ENCODE measurements at places on chromosomes 2 and 18.

- DNase-seq = no peak
Measured at GRCh38 chr18:56890632-56891031, 239.5 kb downstream of the WDR7 start.

DNA sequence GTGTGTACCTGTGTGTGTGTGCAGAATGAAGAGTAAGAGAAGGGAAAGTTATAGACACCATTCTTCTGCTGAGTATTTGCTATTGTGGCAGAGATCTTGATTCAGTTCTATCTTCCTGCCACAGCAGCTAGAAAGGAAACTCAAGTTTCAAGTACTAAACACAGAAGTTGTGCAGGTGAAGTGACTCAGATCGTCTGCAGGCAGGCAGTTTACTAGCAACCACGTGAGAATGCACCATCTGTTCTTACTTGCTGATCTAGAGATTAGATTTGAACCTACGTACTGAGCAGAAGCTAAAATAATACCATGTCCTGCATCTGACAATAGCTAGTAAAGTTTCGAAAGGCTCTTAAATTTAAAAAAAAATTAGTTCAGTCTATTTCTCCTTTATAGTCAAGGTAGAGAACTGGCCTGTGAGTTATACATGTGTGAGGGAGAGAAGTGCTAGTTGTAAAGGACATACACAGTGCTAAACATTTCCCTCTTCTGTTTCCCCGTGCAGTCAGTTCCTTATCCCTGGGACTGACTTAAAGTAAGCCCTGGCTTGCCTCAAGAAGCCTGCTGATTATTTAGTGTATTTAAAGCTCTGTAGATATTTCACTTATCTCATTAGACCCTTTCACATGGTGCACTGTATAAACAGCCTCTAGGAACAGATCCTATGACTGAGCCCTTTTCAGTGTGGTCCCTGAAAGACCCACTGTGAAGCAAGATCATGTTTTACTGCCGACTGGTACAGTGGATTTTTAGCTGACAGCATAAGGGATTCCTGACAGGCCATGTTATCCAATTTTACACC, 45.0 kb downstream of the SLC38A11 start:
- DNase-seq = no peak

DNA sequence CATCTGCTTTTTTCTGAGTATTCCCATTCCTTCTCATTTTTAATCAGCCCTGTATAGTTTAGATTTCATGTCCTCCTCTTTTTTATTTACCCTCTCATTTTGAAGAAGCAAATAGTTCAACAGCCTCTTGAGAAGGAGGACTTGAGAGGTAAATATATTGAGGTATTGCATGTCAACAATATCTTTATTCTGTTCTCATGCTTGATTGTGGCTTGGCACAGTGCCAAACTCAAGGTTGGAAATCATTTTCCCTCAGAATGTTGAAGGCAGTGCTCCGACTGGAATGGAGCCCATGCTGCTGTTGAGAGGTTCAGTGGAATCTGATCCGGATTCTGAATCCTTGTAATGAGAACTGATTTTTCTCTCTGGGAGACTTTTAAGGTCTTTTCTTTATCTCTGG, 31.0 kb upstream of the GALNT3 start:
- no peak for DNase-seq

DNA sequence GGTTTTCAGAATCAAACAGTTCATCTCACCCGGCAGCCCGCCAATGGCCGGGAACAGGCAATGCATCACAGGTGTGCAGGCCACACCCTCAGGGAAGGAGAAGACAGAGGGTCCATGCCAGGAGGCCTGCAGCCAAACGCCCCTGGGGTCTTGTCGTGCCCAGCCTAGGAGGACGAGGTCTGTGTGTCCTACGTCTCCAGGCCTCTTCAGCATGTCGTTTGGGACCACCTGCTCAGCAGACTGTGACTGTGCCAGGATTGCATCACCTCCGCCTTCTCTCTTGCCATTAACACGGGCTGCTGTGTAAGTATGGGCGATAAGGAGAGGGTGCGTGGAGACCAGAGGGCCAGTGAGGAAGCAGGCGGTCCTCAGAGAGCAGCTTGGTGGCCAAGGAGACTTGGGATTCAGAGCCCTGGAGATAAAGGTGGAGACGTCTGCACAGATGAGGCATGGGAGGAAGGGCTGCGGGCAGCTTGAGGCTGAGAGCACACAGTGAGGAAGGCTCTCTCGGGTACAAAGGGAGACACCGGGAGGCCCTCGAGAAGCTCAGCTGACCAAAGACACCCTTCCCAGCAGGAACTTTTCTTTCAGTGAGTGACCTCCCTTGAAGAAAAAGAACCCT, 37.4 kb upstream of the KLHL29 start:
- no peak for DNase-seq

DNA sequence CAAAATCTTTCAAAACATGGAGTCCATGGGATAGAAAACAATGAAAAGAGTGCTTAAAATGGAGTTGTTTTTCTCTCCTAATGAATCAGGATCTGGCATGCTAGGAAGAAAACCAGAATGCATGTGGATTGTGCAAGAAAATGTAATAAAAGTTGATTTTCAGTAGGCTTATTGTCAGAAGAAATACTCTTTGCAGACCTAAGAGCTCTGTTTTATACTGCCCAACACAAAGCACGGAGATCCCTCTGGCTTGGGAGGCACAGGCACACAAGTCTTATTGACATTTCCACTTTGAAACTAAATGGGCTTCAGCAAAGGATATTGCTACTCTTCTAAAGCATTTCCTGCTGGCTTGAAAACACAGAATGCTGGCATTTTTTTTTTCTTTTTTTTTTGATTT, 15.5 kb upstream of the DAPL1 start:
- DNase-seq = no peak

- no peak for DNase-seq
Measured at GRCh38 chr18:62073461-62074281, 113.2 kb downstream of the PIGN start.

DNA sequence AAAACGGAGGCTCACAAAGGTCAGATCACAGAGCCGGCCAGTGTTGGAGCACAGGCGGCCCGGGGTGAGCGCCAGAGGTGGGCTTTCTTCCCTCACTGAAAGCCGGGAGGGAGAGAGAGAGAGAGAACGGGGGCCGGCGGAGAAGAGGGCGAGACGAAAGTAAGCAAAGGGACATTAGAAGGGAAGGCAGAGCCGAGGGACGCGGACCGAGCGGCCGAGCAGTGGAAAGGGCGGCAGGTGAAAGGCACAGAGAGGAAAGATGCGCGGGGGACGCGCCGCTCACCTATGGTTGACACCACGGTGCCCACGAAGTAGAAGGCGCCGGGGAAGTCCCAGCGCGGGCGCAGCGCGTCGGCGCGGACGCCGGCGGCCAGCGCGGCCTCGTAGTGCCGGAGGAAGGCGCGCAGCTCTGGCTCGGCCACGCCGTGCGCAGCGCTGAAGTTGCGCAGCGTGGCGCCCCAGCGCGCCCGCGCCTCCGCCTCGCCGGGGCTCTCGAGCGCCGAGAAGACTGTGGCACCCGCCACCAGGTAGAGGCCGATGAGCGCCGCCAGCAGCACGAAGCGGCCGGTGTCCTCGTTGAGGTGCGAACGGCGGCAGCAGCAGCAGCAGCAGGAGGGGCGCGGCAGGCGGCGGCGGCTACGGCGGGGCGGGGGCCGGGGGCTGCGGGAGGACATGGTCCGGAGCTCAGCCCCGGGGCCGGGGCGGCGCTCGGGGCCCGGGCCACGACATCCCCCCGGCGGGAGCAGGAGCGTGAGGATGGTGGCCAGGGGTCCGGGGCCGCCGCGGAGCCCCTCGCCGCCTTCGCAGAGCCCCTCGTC, 166.9 kb downstream of the MSH2 start:
- no peak for DNase-seq

GRCh38 chr2:33115196-33115595, 168.4 kb downstream of the LTBP1 start:
- DNase-seq = no peak

- no peak for DNase-seq
Measured at GRCh38 chr2:96241900-96242611, 23.7 kb downstream of the TMEM127 start.

Data from spinal cord (tissue), 10 donors.